ENCODE measurements at places on chromosomes 6 and 20.
A peak's percentile ranks its signal among the peaks of the same experiment; 100 is the strongest.

DNA sequence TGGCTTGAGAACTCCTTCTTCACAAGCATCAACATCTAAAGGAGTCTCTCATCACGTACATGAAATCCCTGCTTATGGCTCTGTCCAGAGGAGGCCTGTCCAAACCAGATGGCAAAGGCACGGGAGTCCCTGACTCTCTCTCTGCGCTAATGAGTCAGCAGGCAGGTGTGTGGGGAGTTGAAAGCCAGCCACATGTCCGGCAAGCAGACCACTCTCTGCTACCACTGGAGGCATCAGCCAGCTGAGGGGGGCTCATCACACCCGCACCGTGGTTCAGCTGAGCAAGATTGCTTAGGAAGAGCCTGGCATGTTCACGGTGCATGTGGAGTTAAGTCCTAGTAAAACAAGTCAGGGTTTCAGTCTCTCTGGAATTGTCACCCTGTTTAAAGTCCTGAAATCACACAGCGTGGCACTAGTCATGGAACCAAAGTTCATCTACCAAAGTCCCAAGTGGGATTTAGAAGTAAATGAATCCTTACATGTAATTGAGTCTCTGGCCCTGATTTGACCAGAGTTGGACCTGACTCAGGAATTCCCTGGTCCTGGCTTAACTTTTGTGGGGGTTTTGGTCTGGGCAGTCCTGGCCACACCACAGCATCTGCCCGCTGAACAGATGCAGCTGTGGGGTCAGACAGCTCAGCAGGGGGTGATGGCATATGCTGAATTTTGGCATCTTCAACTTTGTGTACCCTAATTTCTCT, 155.2 kb upstream of the RIN2 start:
- DNase-seq, result no peak

- DNase-seq, result peak; percentile 63
Observed at GRCh38 chr6:3251462-3252314, 7.1 kb upstream of the PSMG4 start.

DNA sequence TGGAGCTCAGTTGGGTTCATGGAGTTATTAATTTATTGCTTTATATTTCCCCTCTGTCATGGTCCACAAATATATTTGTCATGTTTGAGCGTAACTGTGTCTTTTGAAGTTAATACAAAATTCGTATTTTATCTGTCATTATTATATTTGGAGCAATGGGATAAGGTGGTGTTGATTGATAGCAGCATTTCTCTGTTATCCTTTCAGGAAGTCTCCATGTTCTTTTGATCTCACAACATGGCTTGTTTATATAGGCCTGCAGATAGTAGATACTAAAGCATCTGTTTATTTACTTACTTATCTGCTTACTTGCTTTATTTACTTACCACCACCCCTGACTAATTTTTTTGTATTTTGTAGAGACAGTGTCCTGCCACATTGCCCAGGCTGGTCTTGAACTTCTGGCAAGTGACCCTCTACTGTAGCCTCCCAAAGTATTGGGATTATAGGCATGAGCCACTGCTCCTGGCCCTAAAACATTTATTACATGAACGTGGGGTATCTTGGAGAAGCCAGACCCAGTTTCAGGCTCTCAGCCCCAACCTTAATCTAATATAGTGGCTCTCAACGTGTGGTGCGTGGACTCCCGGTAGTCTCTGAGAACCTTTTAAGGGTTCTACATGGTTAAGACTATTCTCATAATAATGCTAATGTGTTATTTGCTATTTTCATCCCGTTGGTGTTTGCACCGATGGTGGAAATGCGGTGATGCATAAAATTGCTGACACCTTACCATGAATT, 104.2 kb downstream of the NCOA3 start:
- DNase-seq, result no peak

GRCh38 chr6:95249175-95249574, 328.2 kb upstream of the MANEA start:
- DNase-seq, result no peak

DNA sequence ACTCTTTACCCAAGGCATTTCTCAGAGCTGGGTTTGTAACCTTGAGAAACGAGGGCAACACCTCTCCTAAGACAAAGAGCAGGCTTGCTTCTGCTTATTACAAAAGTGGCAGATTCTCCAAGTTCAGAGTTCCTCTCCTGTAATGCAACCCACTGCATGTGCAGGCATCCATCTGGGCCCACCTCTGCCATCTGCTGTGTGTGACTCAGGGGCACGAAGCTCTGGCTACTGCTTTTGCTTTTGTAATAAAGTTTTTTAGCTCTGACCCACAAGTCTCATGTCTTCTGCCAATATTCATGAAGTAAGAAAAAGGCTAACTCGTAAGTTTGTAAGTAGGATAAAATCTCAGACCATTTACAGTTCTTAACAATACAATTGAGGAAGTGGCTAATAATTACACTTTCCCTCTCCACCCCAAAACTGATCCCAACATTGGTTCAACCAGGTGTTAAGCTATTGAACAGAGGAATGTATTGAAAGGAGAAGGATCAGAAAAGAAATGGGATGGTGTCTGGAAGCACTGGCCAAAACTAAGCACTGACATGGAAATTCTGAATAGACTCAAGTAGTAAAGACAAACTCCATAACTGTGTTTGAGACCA, 51.7 kb upstream of the SMLR1 start:
- DNase-seq, result no peak

DNA sequence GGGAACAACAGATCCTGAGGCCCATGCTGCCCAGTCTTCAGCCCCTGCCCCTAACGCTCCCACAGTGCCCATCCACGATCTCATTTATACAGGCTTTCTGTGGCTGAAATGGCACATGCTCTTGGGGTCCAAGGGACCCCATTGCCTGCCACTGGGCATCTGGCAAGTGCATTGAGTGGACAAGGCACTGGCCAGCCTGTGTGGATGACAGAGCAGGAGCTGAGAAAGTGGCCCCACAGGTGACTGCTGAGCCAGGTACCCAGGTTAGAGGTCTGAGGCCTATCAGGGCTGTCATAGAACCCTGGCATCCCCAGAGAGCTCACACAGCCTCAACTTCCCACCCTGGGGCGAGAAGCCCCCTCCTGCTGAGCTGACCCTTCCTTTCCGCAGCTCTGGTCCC, 86.0 kb upstream of the NXT1 start:
- no peak for DNase-seq

GRCh38 chr20:49712118-49712517, 1.6 kb downstream of the B4GALT5 start:
- DNase-seq, result no peak

- no peak for DNase-seq
Observed at GRCh38 chr6:77092971-77093370, 370.3 kb downstream of the HTR1B start.
